Dorsolateral prefrontal cortex (tissue), 122 donors: ENCODE measurements at places on chromosomes 11 and 22.
A peak's percentile ranks its signal among the peaks of the same experiment; 100 is the strongest.

GRCh38 chr22:35024364-35024692, 41.6 kb upstream of the ISX start:
- DNase-seq: no peak

- DNase-seq: no peak
Measured at GRCh38 chr11:9796266-9796665, 132.4 kb downstream of the SWAP70 start.

DNA sequence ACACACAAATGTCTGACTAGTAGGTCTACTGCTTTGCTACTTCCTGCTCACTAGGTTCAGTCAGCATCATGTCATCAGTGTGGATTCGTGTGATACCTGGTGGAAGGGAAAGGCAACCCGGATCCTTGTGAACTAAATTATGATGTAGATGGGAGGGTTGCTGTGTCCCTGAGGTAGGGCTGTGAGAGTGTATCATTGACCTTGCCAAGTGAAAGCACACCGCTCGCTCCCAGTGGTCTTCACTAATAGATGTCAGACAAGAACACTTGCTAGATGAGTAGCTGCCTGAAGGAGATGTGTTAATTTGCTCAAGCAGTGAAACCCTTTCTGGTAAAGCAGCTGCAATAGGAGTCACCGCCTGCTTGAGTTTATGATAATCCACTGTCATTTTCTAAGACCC, 119.4 kb downstream of the WNT7B start:
- DNase-seq: no peak

GRCh38 chr11:30560206-30561106, 25.7 kb downstream of the MPPED2 start:
- DNase-seq: no peak

- no peak for DNase-seq
Measured at GRCh38 chr11:79235696-79236095, 205.1 kb downstream of the TENM4 start.

DNA sequence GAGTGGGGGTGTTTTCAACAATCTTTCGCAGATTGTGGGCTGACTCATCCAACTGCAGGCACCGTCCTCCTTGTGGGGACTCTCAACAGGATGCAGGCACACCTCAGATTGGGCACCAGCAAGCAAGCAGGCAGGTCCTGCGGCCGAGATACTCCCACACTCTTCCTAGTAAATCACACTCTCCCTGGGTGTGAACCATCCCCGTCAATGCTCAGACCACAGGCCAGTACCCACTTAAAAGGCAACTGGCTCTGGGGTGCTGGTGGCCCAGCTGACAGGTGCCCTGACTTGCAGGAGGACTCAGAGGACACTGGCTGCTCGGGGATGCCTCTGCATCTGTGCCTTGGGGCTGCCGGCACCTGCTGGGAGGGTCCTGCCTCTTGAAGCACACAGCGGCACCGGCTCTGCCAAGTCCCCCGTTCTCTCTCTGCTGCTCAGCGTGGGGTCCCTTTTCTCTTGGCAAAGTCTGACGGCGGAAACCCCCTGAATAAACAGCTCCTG, 282.5 kb downstream of the CTTN start:
- DNase-seq: no peak

DNA sequence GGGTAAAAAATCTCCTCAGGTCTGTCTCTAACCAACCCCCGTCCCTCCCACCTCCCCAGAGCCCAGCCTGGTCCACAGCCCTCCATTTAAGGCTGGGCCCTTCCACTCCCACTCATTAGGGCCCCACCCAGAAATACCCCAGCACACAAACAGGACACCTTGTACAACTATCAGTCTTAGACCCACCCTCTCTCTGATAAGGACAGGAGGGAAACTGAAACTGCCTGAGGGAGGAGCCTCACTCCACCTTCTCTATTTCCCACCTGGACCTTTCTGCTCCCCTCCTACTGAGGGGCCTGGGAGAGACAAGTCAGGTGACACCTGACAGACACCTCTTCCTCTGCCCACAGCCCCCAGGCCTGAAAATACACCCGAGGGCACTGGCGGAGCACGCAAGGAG, 90.2 kb downstream of the PLEKHA7 start:
- no peak for DNase-seq

- no peak for DNase-seq
Measured at GRCh38 chr11:130528298-130529261, 80.1 kb downstream of the ADAMTS15 start.

GRCh38 chr11:43278193-43278956, 33.4 kb upstream of the API5 start:
- DNase-seq: no peak

GRCh38 chr11:46114961-46115360, 6.3 kb downstream of the PHF21A start:
- DNase-seq: no peak

- no peak for DNase-seq
Measured at GRCh38 chr11:32068134-32068870, 22.6 kb upstream of the RCN1 start.

DNA sequence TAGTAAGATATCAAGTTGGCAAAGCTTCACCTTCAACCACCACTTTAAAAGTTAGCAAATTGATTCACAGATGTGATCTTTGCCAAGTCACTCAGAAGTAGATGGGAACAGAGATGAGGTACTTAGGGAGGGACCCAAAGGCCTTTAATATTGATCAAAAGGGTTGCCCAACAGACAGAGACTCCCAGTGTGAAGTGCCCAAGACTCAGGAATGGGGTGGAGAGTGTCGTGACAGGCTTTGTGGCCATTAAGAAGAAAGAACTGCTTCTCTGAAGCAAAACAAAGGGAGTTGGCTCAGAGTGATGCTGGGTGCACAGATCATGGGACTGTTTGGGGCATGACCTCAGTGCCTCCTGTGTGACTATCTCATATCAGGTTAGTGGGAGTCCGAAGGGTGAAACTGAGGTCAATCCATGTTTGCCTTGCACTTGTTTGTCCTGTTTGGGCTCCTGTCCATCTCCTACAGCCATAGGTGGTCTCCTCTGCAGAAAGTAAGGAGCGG, 132.3 kb downstream of the APIP start:
- DNase-seq: no peak

DNA sequence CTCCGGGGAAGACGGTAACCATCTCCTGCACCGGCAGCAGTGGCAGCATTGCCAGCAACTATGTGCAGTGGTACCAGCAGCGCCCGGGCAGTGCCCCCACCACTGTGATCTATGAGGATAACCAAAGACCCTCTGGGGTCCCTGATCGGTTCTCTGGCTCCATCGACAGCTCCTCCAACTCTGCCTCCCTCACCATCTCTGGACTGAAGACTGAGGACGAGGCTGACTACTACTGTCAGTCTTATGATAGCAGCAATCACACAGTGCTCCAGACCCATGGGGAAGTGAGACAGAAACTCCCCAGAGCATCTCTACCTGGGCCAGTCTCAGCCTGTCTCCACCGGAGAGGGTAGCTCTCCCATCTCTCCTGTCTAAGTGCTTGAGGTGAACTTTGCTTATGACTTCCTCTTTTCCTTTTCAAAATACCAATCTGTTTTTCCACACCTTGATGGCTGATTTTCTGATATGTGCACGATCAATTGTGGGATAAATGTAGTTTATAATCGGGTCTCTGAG, 48.5 kb upstream of the VPREB1 start:
- no peak for DNase-seq

DNA sequence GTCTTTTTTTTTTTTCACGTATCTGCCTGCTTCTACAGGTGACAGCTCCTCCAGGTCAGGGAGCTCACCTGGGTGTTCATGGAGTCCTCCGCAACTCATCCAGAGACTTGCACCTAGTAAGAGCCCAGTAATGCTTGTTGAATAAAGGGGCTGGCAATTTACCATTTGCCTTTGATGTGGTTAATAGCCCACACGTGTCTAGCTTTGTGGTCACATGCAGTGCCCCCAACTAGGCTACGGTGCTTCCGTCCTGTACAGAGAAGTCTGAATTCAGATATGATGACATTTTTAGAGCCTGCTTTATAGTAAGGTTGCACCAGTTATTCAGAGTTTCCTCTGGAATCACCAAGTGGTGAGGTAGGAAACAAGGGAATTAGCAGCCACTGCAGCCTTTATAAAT, 199.4 kb upstream of the MTMR2 start:
- DNase-seq: no peak

- DNase-seq: no peak
Measured at GRCh38 chr22:49869845-49870712, 16.4 kb downstream of the ZBED4 start.

- DNase-seq: no peak
Measured at GRCh38 chr11:45517171-45517770, 148.2 kb downstream of the CHST1 start.

GRCh38 chr11:100776212-100776896, 89.3 kb downstream of the ARHGAP42 start:
- no peak for DNase-seq

- DNase-seq: peak; percentile 6
Measured at GRCh38 chr22:49205483-49205800, 622.2 kb downstream of the BRD1 start.

DNA sequence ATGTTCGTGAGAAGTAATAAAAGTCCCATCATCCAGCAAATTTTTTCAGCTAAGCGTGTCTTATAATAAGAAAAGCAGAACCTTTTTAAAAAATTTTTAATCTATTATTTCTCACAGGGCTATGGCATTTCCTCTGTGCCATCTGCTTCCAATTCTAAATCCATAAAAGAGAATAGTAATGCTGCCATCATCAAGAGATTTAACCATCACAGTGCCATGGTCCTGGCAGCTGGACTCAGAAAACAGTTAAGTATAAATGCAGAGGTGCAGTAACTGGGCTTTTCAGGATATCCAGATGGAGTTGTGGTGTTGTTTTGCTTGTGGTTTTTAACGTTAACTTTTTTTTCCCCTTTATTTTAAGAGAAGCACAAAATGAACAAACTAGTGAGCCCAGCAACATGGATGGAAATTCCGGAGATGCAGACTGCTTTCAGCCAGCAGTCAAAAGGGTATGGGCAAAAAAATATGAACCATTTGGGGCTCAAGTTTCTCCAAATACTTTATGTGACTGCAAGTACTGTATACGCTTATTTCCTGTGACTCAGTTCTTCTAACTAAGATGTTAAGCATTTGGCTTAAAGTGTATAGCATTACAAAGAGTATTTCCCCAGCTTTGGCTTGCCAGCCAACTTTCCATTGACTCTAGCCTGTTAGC, 25.2 kb downstream of the GTF2H1 start:
- no peak for DNase-seq

- DNase-seq: no peak
Measured at GRCh38 chr11:57339328-57339727, 1.2 kb downstream of the P2RX3 start.

GRCh38 chr11:69931060-69931910, 112.1 kb upstream of the FGF3 start:
- DNase-seq: no peak

DNA sequence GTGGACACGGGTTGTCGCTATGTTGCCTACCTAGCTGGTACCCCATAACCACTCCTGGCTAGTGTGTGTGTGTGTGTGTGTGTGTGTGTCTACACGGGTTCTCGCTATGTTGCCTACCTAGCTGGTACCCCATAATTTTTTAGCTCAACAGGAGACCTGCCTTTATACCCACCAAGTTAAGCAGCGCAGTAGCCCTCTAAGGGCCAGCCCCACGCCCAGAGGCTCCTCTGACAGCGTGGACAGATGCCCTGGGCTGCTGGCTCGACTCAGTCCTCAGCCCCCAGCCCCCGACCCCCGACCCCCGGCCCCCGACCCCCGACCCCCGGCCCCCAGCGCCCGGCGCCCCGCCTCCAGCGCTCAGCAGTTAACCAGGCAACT, 351 bp upstream of the AKIP1 start:
- no peak for DNase-seq

DNA sequence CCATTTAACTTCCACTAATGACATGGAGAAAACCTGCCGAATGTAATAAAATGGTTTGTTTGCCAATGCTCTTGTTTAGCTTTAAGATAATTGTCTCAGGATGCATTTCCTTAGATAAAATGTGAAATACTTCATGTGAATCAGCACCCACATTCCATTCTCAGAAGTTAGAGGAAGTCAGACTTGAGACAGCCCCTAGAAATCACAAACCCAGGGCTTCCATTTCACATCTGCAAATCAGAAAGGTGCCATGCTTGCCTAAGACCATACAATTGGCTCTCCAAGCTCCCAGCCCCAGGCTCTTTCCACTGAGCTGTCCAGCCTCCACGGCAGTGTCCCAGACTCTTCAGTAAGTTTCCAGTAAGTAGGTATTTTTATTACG, 35.6 kb upstream of the ADORA2A start:
- no peak for DNase-seq

DNA sequence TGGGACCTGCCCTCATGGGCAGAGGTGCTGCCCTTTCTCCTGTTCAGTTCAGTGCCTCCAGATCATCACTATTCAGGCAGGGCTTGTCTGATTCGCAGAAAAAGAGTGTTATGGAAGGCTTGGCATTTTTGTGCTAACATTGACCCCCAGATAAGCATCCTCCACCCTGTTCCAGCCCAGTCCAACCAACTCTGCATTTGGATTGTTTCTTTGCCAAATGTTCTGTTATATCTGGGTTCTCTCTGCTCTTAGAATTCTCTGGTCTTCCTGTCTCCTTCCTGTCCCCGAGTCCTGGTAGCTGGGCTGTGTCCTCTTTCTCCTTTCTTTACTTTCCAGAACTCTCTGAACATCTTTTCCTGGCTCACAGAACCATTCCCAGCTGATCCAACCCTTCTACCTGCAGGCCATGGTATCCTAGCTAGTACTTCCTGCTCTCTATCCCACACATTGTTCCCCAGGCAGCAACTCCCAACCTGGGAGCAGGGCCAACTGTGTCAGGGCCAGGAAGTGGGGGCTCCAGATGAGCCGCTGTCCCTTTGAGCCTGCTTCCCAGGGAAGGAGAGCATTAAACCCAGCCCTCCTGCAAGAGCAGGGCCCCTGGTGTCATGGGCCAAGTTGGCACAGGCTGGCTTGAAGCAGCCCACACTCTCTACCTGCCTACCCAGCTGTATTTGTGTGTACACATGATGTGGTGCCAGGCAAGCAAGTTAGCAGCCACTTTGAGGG, 280.7 kb upstream of the CADM1 start:
- DNase-seq: no peak

DNA sequence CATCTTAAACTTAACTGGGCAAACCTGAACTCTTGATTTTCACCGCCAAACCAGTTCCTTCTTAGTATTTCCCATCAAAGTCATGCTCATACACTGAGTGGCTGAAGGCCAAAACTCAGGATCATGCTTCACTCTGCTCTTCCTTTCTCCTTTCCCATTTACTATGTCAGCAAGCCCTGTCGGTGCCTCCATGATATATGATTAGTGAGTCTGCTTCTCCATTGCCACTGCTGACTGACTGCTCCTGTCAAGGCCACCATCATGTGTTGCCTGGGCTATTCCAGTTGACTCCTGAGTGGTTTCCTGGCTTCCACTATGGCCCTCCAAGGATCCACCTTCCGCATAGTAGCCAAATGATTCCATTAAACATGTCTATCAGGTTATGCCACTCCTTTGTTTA, 42.8 kb upstream of the AMPD3 start:
- no peak for DNase-seq
